ENCODE measurements at places on chromosomes 5 and 9. TPM values are rescaled to one million over a fixed set of nuclear protein-coding genes. Genes with fewer than 3 reads are reported as not detected.

CRB2 gene
- total RNA-seq: not detected

MRPL50 gene
- 37.2 TPM for total RNA-seq

INIP gene
- 18.6 TPM for total RNA-seq

ADRA1B gene
- not detected for total RNA-seq

GRCh38 chr5:132385326-132386105, 16.0 kb downstream of the SLC22A5 start:
- DNase-seq: peak; percentile 73

DNA sequence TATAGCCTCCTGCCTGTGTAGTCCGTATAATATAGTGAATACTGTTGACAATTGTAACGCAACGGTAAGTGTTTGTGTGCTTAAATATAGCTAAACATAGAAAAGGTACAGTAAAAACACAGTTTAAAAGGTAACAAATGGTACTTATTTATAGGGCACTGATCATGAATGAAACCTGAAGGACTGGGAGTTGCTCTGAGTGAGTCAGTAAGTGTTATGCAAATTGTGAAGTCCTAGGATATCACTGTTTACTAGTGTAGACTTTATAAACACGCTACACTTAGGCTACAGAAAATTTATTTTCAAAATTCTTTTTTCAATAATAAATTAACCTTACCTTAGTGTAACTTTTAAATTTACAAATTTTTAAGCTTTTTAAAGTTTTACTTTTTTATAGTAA, 1090.1 kb downstream of the CDH9 start:
- no peak for DNase-seq

DNA sequence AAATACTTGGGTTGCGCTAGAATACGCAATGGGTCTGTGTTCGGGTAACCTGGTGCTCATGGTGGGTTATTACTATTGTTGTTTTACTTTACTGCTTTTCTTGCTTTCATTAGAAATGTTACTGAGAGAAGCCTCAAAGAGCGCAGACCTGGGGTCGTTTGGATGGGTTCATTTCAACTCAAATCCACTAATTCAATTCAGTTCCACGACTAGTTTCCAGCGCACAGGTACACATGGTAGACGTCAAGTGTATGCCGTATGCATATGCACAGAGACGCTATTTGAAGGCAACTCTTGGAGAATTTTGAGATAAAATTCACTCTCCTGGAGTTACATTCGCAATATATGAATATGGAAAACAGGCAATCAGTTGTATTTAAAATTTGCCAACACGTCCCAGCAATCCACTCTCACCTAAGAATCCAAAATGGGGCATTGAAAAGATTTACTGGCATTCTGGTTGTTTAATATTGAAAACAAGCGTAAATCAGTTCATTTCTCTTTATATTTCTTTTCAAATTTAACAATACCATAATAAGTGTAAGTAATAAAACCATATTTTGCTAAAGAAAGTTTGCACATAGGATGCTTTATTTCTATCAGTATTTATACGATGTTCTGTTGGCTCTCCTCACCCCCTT, 4.4 kb upstream of the PAX5 start:
- no peak for DNase-seq
